ENCODE measurements at places on chromosomes 3 and 15.

DNA sequence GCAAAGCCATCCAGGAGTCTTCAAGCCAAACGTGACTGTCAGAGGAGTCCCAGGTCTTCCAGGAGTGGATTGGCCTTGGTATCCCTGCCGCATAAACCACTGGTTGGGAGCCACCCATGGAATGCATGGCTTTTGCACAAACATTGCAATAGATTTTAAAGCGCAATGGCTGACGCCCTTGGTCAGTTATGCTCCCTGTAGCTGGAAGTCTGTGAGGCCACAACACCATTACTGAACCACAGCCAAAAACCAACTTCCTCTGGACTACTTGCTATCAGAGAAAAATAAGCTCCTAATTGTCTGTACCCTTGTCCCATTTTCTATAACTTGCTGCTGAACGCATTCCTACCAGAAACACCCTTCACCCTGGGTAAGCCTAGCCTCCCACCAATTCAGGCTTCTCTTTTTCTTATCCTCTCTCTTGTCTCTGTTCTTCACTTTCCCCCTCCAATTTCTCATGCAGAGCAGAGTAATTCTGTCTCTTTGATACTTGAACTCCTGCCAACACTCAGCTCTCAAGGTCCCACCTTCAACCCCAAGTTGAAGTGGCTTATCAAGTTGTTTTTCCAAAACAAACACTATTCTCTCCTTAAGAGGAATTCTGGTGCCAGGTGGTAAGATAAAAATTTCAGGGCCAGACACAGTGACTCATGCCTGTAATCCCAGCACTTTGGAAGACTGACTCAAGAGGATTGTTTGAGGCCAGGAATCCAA lies 176.4 kb upstream of the UBE2E1 start:
- no peak for ATAC-seq

GRCh38 chr3:70308760-70309159 lies 3.7 kb downstream of the MDFIC2 start:
- no peak for ATAC-seq

DNA sequence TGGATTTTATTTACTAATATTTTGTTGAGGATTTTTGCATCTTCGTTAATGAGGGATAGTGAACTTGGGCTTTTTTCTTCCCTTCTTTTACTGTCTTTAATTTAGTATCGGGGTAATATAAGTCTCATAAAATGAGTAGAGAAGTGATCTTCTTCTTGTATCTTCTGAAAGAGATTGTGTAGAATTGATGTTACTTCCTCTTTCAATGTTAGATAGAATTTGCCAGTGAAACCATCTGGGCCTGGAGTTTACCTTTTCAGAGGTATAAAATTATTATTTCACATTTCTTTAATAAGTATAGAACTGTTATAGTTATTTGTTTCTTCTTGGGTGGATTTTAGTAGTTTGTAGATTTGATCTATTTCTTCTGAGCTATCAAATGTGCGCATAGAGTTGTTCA lies 7.8 kb downstream of the HESX1 start:
- no peak for ATAC-seq

- ATAC-seq: no peak
These were observed 45.3 kb upstream of the SPESP1 start for GRCh38 chr15:68885070-68885469.

DNA sequence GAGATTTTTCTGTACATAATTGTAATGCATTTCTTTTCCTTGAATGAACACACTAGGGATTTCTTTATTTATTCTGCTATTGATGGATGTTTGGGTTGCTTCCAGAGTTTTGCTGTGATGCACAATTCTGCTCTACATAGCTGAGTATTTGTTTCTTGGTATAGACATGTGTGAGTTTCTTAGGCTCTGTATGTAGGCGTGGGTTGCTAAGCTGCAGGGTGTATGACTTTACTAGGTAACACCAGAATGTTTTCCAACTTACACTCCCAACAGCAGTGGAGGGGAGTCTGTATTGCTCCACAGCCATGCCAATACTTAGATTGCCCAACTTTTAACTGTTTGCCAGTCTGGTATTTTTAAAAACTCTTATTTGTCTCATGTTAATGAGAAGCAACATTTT lies 155.5 kb upstream of the TNIK start:
- ATAC-seq: no peak

DNA sequence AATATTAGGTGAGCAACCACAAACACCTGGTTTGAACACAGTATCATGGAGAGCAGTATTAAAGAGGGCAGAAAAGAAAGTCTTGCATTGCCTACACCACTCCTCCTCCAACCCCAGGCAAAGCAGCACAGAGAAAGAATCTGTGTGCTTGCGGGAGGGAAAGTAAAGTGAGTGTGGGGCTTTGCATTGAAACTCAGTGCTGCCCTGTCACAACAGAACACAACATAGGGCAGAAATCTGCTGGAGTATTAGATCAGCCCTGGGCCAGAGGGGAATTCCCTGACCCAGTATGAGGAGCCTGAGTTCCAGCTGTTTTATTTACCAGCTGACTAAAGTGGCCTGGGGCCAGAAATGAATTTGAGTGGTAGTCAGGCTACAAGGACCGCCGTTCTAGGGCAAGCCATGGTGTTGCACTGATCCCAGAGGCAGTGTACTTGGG lies 75.5 kb downstream of the SPATA16 start:
- ATAC-seq: no peak

- no peak for ATAC-seq
These were observed 25.4 kb downstream of the EDEM1 start for GRCh38 chr3:5212628-5213573.

GRCh38 chr15:94075349-94075748 lies 156.0 kb upstream of the MCTP2 start:
- no peak for ATAC-seq

DNA sequence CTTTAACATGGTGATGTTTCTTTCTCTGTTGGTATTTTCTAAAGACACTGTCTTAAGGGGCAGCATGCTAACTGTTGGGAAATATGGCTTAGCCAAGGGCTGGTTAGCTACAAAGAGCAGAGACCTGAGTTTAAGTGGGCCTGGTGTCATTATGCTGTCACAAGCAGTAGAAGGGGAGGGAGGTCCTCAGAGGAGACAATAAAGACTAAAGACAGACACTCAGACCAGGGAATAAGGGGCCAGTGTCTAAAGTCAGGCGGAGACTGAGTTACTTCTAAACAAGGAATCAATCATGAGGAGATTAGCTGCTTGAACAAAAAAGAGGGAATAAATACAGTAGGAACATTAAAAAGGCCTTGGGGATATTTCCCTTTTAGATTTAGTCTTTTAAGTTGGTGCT lies 142.7 kb upstream of the DPPA4 start:
- ATAC-seq: no peak

- no peak for ATAC-seq
These were observed 13.4 kb downstream of the DZIP3 start for GRCh38 chr3:108602935-108603294.

DNA sequence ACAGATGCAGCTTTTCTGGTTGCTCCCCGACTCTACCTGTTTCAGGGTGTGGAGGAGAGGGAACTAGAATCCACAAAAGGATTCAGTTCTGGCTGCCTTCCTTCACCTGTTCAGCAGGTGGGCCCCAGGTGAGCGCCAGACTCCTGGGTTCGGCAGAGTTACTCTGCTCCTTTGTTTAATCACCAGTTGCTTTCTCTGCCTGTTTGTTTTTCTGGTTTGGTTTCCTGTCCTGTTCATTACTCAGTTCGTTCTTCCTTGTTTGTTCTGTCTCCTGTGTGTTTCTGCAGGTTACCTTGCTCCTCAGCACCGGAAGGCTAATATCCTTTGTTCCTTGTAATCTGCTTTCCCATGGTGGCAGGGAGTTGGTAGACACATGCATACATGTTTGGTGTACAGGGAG lies 508.5 kb upstream of the ATP11B start:
- no peak for ATAC-seq

DNA sequence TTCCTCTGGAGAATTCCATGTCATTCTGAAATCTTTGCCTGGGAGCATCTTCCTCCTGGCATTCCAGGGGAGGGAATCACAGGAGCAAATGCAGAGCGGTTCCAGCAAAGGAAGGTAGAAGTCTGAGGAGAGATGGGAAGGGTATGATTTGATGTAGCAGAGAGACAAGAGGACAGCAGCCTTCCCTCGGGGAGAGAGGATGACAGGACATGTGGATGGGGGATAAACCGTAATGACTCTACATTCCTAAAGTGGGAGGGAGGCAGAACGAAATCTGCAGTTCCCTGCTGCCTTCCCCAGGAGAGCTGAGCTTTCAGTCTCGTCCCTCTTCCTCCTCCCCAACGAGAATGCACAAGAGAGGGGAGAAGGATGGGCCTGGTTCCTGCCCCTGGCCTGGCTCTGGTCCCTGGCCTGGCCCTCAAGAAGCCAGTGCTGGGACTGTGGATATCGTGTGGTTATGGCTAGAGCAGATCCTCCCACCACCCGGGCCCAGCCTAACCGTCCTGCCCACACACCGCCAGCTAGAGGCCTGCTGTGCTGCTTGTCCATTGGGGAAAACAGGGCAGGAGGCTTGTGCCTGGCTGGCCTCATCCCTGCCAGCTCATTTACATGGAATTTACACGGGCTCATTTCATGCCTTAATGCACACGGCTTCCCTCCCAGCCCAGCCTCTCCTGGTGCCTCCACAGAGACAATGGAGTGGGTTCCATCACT lies 26.6 kb downstream of the SEMA7A start:
- no peak for ATAC-seq

- no peak for ATAC-seq
These were observed 39.8 kb upstream of the IREB2 start for GRCh38 chr15:78398076-78398825.

DNA sequence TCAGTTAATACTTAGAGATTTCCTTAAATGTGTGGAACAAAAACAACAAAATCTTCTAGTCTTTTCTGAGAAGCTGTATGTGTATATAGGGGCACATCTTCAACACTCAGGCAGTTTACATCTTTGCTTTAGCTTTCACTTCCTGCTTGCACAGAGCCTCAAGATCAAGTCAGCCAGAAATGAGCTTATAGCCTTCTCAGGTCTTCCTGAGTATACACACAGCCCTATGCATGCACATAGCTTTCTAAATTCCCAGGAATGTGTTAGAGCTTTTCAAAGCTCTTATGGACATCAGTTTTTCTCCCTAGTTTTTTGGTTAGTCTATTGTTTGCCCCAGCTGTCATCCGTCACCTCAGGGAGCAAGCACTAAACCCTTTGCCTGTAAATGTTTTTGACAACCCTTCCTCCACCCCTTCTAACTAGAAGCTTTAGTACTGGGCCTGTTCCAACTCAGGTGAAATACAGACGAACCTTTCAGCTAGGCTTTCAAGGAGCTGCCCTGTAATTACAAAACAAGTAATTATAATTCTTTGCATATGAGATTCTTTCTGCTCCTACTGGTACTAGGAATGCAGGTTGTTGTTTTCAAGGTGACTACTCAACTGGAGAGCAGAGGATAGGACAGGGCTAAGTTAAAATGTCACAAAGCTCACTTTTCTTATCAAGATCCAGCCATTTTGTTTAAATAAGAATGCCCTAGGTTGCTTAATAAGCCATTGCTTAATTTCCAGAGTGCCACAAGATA lies 22.6 kb upstream of the MTMR10 start:
- ATAC-seq: peak; percentile 36

GRCh38 chr15:67107014-67107812 lies 41.8 kb downstream of the SMAD3 start:
- ATAC-seq: no peak

GRCh38 chr3:118742760-118743159 lies 291.9 kb downstream of the IGSF11 start:
- ATAC-seq: no peak

- ATAC-seq: no peak
These were observed 21.6 kb downstream of the P2RY14 start for GRCh38 chr3:151256749-151257148.

GRCh38 chr15:57698243-57698642 lies 8.3 kb upstream of the POLR2M start:
- no peak for ATAC-seq

- ATAC-seq: no peak
These were observed 2.9 kb downstream of the SAMD7 start for GRCh38 chr3:169914321-169914720.

- no peak for ATAC-seq
These were observed 53.6 kb downstream of the LMCD1 start for GRCh38 chr3:8555113-8555661.

DNA sequence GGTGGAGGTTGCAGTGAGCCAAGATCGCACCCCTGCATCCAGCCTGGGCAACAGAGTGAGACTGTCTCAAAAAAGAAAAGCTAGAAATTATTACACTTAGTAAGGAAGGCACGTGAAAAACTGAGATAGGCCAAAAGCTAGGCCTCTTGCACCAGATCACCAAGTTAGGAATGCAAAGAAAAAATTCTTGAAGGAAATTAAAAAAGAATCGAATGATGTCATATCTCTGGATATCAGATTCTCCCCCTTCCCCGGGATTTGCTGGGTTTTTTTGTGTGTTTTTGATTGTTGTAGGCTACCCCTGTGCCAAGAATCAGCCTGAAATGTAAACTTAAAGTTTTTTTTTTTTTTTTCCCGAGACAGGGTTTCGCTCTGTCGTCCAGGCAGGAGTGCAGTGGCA lies 17.4 kb downstream of the PTPN23 start:
- ATAC-seq: no peak

DNA sequence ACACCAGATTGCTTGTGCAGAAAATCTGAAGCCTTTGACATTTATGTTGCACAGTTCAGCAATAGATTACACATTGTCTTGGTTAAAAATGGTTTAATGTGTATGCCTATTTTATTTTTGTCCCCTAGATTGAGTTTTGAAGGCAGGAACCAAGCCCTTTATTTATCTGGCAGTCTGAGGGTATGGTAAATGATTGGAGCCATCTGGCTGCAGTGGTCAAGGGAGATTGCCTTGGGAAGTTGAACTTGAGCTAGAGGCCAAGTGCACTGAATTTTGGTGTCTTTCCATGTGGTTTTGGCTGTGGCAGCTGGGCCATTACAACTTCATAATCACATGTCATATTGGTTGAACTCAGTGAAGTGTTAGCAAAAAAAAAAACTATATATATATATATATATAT lies 248.7 kb upstream of the C2CD4B start:
- no peak for ATAC-seq

- no peak for ATAC-seq
These were observed 26.1 kb downstream of the TFRC start for GRCh38 chr3:196055683-196056270.
